Right ventricle myocardium superior (tissue), 1 donor: ENCODE measurements at places on chromosomes 5 and 9. TPM values are rescaled to one million over a fixed set of nuclear protein-coding genes. Genes with fewer than 3 reads are reported as not detected.

RASGEF1C gene
- total RNA-seq = 0.59 TPM

SLC6A19 gene
- not detected for total RNA-seq

SPATA31D3 gene
- not detected for total RNA-seq

FOXD4L5 gene
- not detected for total RNA-seq

LTC4S gene
- 7.6 TPM for total RNA-seq

MYMK gene
- not detected for total RNA-seq

MSX2 gene
- 1.2 TPM for total RNA-seq

TRIM41 gene
- total RNA-seq = 20.7 TPM

NFX1 gene
- total RNA-seq = 26.2 TPM

SLC4A9 gene
- total RNA-seq = not detected

CXCL14 gene
- 1.3 TPM for total RNA-seq

IL13 gene
- not detected for total RNA-seq

FCN1 gene
- total RNA-seq = 4.0 TPM

SPAG8 gene
- total RNA-seq = 1.8 TPM

CHSY3 gene
- total RNA-seq = 0.51 TPM

C9orf50 gene
- total RNA-seq = not detected

CDH12 gene
- not detected for total RNA-seq

NSA2 gene
- 35.1 TPM for total RNA-seq

IFNA13 gene
- total RNA-seq = not detected

OBP2B gene
- total RNA-seq = not detected

SLC6A3 gene
- total RNA-seq = not detected

LCN9 gene
- not detected for total RNA-seq

LHX3 gene
- not detected for total RNA-seq

PCDHA1 gene
- total RNA-seq = not detected

MELK gene
- total RNA-seq = 0.48 TPM

ZNG1C gene
- total RNA-seq = 15.4 TPM

NXNL2 gene
- total RNA-seq = not detected

FCN2 gene
- 0.30 TPM for total RNA-seq

IFNA1 gene
- total RNA-seq = not detected

CDC42SE2 gene
- total RNA-seq = 9.3 TPM

CATSPER3 gene
- total RNA-seq = 0.32 TPM

DTWD2 gene
- 11.8 TPM for total RNA-seq

CD180 gene
- total RNA-seq = 0.65 TPM

OR1Q1 gene
- not detected for total RNA-seq

ADRA1B gene
- total RNA-seq = 1.5 TPM

SUSD3 gene
- total RNA-seq = 0.56 TPM

AGXT2 gene
- not detected for total RNA-seq

GZMA gene
- total RNA-seq = 1.0 TPM

OLFML2A gene
- 27.5 TPM for total RNA-seq

ANKRD18B gene
- total RNA-seq = not detected

INSL6 gene
- total RNA-seq = not detected

STK10 gene
- 8.8 TPM for total RNA-seq

PCDHGA1 gene
- 2.7 TPM for total RNA-seq

SAXO1 gene
- not detected for total RNA-seq

NTNG2 gene
- 1.8 TPM for total RNA-seq

IFNE gene
- total RNA-seq = not detected

EIF4EBP3 gene
- total RNA-seq = 12.0 TPM

QRFP gene
- total RNA-seq = not detected

SCAMP1 gene
- total RNA-seq = 25.9 TPM

CCL27 gene
- total RNA-seq = not detected
